ENCODE measurements at places on chromosomes 5 and 9.
A peak's percentile ranks its signal among the peaks of the same experiment; 100 is the strongest.

GRCh38 chr5:134059758-134060495 is 54.6 kb upstream of the TCF7 start:
- DNase-seq, result no peak

GRCh38 chr9:36093384-36093783 is 43.1 kb upstream of the GLIPR2 start:
- DNase-seq, result no peak

- no peak for DNase-seq
Observed at GRCh38 chr5:53882676-53883031, 322.2 kb downstream of the NDUFS4 start.

- no peak for DNase-seq
Observed at GRCh38 chr9:137269231-137269772, 8.2 kb upstream of the TOR4A start.

DNA sequence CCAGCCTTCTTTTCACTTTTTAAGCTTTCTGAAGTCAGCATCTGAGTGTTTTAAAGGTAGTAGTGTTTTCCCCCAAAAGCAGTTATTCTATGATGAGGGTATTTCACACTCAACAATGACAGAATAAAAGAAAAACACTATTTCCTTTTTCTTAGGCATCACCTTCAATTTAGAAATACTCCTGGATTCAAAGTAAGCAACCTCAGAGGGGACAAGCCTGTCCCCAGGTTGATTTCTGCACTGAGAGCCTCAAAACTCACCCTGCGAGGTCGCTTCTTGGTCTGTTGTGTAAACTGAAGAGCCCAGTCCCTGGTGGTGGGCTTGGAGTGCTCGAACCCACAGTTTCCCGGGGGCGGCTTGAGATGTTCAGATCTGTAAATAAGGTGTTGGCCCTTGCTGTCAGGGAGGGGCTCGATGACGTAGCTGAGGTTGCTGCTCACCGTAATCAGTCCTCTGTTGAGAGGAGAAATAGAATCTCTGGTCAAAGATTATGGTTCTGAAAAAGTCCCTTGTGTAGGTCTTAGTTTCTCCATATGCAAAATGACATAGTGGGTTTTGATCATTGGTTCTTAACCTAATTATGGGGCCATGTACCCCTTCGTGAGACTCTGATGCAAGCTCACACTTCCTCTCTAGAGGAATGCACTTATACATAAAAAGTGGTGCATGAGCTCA is 55.9 kb downstream of the ADAM19 start:
- DNase-seq, result no peak

GRCh38 chr5:137142764-137143605 is 356.1 kb downstream of the SPOCK1 start:
- DNase-seq, result no peak

DNA sequence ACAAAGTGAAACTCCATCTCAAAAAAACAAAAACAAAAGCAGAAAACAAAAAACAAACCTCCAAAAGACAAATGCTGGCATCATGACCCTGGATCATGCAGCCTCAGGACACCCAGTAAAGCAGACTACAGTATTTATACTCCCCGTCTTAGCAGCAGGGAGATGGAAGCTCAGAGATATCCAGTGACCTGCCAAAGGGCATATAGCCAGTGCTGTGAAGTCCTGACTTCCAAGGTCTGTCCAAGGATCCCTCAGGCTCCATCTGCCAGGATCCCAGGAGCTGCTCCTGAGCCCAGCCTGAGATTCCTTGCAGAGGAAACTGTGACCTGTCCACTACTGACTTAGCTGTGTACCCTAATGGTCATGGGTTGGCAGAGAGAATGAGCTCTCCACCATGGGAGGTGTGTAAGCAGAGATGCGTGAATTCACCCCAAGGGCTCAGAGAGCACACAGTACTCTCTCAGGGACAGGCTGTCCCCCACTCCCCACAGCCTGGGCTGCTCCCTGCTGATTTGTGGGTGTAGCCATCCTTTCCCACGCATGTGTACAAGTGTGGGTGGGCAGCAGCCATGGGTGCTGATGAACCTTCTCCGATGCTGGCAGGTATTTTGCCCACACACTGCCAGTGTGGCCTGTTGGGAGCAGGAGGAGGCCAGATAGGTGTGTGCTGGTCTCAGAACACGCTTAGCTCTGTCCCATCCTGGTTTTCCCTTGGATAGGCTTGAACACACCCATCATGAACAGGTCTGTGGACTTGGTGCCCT is 2.1 kb upstream of the WNK2 start:
- no peak for DNase-seq

DNA sequence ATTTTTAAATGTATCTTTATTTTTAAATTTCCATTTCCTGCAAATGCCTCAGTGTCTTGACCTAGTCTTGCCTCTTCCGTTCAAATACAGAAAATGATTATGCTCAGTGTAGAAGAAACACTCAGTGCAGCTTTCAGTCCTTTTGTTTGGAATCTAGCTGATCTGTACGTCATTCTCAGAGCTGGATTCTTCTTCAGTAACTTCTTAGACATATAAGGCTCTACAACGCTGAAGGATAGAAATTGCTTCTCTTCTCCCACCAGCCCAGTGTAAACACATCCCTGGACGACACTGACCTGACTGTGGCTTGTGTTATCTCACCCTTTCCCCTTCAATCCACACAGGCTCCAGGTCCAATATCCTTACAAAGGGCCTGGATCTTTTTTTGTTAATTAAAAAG is 3.2 kb upstream of the ALDH1B1 start:
- DNase-seq, result peak; percentile 31

All from NCI-H146 (cell line).